H9 (cell line): ENCODE measurements at places on chromosomes 1 and 21. TPM values are rescaled to one million over a fixed set of nuclear protein-coding genes. Genes with fewer than 3 reads are reported as not detected.

Gene CLEC20A
- not detected in 2 replicates for total RNA-seq

Gene CFAP74
- total RNA-seq, result 0.28 and 0.44 TPM in 2 replicates

Gene S100B
- total RNA-seq, result 0.26 and 0.53 TPM in 2 replicates

Gene RIPPLY3
- 1.7 and 1.9 TPM in 2 replicates for total RNA-seq

Gene RNF186
- total RNA-seq, result not detected in 2 replicates

Gene KLHDC8A
- 0.96 and 1.0 TPM in 2 replicates for total RNA-seq

GRCh38 chr21:42039470-42039901, 29.3 kb upstream of the ZBTB21 start:
- DNase-seq, result no peak

DNA sequence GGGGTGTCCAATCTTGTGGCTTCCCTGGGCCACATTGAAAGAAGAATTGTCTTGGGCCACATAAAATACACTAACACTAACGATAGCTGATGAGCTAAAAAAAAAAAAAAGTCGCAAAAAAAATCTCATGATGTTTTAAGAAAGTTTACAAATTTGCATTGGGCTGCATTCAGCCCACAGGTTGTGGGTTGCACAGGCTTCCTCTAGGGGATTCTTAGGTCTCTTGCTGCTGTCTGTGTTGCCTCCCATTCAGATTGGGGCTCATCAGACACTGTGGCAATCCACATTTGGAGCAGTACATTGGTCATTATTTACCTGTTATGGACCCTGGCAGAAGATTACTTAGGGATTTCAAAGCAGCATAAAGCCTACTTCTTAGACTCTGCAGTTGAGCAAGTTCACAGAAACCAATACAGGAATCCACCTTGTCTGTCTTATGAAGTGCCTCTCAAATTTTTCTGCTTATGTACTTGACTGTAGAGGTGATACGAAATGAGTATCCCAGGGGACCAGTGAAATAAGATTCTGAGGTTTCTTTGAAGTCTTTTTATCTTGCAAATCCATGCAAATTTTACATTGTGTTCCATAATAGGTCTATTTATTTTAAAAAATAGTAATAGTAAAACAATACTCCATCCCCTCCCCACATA, 205.5 kb downstream of the RPS6KC1 start:
- no peak for DNase-seq

DNA sequence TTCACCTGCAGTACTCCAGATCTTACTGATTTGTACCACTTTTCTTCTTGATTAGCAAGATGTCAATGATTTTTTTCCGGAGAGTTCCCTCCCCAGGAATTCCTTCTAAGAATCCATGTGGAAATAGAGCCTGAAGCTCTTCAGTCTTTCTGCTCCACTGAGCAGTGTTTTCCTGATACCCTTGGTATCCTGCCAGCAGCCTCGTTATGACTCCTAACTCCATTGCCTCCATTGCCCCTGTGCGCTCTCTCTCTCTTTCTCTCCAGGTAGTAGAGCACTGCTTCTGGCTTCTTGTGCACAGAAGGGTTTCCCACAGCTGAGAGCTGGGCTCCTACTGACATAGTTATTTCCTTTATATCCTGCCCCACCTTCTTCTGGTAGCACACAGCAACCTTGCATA, 12.2 kb downstream of the UBE2U start:
- no peak for DNase-seq

DNA sequence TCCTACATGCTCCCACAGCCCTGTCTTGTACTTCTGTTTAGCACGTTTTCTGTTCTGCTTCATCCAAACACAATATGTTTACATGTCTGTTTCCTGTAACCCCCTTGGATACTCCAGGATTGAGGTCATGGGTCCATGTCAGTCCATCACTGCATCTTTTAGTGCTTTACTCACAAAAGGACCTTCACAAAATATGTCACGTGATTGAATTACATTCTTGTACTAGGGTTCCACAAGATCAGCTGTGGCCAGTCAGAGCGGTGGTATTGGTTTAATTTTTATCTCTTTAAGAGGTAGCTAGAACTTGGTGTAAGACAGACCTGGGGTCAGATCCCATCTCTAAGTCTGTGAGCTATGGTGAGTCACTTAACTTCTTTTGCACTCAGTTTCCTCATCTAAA, 201.2 kb upstream of the FAM78B start:
- DNase-seq, result no peak

- no peak for DNase-seq
Measured at GRCh38 chr1:33721301-33721815, 142.5 kb upstream of the HMGB4 start.

GRCh38 chr1:225517697-225518096, 89.9 kb upstream of the LBR start:
- DNase-seq, result no peak

GRCh38 chr1:89527750-89528381, 3.2 kb downstream of the LRRC8B start:
- no peak for DNase-seq

GRCh38 chr1:47211796-47212269, 20.2 kb downstream of the TAL1 start:
- no peak for DNase-seq

- no peak for DNase-seq
Measured at GRCh38 chr1:151680826-151681225, 35.8 kb downstream of the CELF3 start.

- DNase-seq, result no peak
Measured at GRCh38 chr1:70355111-70355407, 537 bp upstream of the ANKRD13C start.

DNA sequence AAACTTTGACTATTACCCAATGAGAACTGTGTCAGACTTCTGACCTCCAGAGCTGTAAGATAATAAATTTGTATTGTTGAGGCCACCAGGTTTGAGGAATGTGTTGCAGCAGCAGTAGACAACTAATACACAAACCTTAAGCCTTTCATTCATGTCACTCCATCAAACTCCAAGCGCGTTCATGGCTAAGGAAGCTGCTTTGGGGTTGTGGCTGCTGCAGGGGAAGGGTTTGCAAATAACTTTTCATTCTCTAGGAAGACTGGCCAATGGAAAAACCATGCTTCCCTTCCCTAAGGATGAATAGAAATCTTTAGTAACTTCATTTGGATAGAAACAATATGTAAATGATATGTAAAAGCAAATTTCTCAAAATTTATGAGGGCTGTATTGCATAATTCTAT, 170.4 kb downstream of the RHOU start:
- no peak for DNase-seq

- DNase-seq, result no peak
Measured at GRCh38 chr1:67937651-67938050, 104.4 kb upstream of the GNG12 start.

DNA sequence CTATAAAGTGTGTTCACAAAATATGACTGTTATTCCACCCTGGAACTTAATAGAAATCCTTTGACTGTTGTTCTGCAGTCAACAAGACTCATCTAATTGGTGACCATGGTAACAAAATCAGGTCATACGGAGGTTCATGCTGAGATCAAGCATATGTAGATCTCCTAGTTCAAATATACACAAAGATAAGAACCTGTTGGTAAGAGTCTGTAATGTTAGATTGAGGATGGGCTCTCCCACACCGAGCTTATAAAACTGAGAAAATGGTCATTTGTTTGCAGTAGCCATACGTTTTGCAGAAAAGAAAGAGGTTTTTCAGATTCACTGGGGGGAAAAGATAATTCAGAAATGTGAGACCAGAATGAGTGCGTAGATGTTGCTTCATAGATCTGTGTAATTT, 468.1 kb downstream of the RPS6KC1 start:
- no peak for DNase-seq

DNA sequence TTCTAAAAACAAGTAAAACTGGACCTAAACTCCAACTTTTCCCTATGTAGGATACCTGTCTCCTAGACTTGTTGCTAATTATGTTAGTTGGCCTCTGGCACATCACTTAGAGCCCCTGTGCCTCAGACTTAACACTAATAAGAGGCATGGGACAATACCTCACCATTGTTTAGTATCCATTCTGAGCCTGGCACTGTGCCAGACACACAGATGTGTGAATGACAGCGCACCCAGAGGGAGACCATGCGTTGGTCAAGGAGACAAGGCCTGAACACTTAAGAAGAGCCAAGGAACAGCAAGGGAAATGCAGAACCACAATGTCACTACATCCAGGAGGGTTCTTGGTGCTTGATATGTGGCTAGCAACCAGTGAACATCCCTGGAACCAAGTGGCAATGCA, 189.1 kb downstream of the FGGY start:
- DNase-seq, result no peak

- no peak for DNase-seq
Measured at GRCh38 chr1:7378346-7379130, 392.6 kb upstream of the VAMP3 start.

DNA sequence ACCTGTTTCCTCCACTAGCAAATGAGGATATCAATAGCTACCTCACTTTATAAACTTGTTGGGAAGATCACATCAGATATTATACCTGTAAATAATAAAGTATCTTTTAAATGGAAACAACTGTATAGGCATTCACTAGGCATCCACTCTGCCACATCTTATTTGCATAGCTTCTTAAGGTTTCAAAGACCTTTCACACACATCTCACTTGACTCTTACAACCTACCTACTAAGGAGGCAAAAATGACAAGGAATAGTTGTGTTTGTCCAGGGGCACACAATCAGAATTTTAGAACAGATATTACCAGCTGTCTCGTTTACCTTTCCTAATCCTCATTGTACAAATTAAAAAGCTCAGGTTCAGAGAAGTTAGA, 51.5 kb downstream of the VANGL2 start:
- DNase-seq, result no peak
